Cardiac fibroblast (primary cell): ENCODE measurements at places on chromosomes 11 and 22.

- no peak for DNase-seq
These were observed 47.2 kb downstream of the MYO7A start for GRCh38 chr11:77175021-77175842.

DNA sequence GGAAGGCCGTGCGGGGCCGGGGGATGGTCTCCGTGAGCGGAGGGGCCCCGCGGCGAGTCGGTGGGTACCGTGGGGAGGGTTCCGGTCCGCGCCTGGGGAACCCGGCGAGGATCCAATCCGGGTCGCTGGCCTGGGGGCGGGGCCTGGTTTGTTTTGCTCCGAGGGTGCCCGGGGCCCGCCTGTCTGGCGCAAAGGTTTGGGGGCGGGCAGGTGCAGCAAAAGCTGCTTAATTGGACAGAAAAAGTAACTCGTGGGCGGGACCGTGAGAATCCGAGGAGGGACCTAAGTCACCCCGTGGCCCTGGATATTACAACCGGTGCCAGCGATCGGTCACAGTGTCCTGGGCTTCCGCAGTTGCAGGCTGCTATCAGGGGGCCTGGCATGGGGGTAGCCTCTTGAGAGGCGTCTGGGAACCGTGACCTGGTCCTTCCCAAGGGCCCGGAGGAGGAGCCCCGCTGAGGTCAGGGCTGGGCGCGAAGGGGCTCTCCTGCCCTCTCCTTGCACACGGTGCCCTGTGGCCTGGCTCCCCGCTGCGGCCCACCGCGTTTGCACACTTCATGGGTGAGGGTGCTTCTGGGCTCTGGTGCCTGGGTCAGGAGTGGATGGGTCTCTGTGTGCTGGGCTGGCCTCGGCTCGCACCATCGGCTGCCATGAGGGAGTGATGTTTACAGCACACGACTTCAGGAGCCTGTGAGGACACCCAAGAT lies 1.4 kb downstream of the PNPLA2 start:
- peak; percentile 82 for DNase-seq

DNA sequence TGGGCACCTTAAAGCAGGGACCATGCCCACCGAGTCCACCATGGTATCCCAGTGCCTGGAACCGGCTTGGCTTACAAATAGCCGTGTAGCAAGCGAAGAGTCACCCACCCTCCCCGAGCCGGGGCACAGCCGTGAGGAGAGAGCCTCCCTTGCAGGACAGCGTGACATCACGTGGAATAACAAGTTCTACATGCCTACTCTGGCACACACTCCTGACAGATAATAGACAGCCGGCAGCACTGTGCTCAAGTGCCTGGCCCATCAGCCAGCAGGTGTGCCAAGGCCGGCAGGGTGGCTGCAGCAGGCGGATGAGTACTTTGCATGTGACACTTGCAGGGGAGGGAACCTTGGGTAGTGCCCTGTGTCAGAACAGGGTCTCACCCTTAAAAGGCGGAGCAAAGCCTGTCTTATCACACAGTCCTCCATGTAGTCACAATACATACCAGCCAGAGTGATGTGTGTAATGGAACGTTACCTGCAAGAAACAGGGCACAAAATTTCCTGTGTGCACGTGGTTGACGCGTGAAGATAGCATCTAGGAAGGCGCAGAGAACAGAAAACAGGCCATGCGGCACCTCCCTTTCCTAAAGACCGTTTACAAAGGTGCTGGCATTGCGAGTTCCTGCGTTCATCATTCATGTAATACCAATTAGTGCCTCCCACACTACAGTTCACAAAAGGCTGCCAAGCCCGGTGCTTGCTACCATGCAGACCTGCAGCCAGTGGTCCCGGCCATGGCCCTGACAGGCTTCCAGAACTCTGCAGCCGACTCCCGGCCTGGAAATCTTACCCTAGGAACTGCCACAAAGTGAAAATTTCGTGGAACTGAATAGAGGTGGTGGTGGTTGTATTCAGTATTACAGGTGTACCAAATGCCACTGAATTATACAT lies 16.4 kb downstream of the TOM1 start:
- DNase-seq, result no peak

GRCh38 chr22:30909306-30909705 lies 59.3 kb downstream of the MORC2 start:
- DNase-seq, result no peak

DNA sequence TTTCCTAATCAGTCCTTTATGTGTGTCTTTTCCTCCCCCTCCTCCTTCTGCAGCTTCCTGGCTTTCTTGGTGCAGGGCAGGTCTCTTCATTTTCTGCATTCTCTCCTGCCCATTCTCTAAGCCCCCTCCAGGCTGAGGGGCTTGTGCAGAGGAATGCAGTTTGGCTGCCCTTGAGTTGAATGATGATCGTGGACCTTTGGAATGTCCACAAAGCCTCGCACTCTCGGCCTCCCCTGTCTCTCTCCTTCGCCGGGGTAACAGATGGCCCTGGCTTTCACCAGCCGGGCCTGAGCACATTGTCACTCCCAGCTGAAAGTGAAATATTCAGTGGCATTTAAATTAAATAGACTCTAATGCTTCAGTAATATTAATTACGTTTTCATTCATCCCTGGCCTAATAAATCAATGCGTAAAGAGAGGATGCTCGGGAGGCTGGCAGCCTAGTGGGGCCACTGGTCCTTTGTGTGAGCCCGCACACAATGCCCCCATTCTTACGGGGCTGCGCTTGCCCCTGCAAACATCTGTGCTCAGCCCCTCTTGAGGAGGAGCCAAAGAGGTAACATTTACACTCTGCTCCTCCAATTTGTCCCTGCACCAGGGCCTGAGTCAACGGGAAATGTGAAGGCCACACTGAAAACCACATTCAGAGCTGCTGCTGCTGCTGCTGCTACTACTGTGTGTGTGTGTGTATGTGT lies 64.9 kb upstream of the PAX6 start:
- DNase-seq, result no peak

GRCh38 chr22:27273436-27273835 lies 528.1 kb downstream of the MN1 start:
- no peak for DNase-seq

GRCh38 chr11:45676522-45677095 lies 11.2 kb upstream of the CHST1 start:
- DNase-seq, result no peak

DNA sequence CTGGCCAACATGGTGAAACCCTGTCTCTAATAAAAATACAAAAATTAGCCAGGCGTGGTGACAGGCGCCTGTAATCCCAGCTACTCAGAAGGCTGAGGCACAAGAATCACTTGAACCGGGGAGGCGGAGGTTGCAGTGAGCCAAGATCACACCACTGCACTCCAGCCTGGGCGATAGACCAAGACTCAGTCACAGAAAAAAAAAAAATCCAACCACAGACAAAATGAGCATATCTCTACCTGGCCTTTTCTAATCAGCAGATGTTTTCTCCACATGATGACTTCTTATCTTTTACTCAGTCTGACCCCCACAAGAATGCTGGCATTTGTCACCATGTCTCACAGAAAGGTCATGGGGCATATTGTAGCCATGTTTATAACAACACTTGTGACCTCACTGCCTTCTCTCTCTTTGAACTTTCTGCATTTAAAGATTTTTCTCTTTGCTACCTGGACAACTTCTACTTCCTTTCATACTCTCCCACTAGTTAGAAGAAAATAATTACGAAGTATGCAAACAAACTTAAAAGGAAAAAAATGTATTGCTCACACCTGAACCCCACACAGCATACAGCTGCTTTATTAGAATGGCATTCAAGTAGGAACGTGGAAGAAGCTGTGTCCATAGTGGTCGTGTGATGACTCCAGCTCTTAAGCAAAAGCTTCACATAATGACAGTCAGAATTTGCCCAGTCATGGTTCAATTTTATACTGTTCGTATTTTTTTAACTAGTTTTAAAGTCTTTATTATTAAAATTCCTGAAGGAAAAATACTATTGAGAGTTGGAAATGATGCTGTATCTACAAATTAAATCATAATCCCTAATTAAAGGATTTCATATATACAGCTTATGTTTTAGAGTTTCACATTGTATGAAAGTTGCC lies 65.4 kb downstream of the ZC3H12C start:
- no peak for DNase-seq

GRCh38 chr11:79121351-79121750 lies 319.5 kb downstream of the TENM4 start:
- no peak for DNase-seq
